NCI-H524 (cell line): ENCODE measurements at places on chromosomes 13 and 19.

DNA sequence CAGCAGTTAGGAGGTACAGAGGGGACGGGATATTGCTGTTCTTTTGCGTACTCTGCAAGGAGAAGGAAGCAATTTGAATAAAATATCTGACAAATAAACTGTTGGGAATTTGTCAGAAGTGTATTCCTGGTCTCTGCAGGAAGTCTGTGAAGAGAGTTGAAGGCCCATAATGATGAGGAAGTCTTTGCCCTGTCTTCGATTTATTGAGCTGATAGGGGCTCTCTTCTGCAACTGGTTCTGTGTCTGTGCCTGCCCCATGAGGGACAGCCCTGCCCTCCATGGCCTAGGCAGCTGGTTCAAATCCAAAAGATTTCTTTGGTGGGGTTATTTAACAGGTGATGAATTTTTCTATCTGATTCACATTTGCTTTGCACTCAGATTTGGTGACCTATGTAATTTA lies 339.7 kb upstream of the EDNRB start:
- DNase-seq = no peak

DNA sequence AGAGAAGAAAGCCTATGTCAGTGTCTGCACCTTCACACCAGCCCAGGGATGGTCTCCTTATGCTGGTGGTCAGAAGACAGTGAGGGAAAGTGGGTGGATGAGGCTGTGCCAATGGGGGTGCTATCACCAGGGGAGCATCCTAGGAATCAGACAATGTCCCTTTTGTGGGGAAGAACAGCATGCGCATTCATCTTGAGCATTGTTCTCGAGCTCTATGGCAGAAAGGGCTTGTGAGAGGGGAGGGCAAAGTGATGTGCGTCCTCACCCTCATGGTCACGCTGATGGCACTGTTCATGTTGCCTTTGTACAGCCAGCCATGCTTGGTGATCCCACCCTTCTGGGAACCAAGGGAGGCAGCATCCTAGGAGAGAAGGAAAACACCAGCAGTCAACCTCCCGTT lies 56.1 kb downstream of the DOCK9 start:
- DNase-seq = no peak

DNA sequence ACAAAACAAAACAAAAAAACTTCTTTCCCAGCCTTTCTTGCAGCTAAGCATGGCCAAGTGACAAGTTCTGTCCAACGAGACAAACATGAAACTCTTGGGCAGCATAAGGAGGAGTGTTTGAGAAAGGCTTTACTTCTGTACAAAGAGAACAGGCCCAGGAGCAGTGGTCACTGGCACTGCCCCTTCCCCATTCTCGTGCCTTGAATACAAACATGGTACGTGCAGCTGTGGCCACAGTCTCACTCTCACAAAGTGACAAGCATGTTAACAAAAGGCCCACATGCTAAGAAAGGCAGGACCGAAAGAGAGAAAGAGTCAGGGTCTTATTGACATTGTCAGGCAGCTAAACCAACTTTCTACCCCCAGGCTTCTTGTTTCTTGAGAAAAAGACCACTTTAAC lies 19.8 kb upstream of the SLC25A30 start:
- DNase-seq = no peak

- DNase-seq = no peak
Measured at GRCh38 chr13:110885966-110886869, 28.7 kb downstream of the ANKRD10 start.

- no peak for DNase-seq
Measured at GRCh38 chr13:111166882-111167675, 52.0 kb downstream of the ARHGEF7 start.

- DNase-seq = peak; percentile 94
Measured at GRCh38 chr13:25581351-25581750, 209.6 kb downstream of the ATP8A2 start.

GRCh38 chr19:861756-862580 lies 2.5 kb downstream of the CFD start:
- DNase-seq = peak; percentile 69

DNA sequence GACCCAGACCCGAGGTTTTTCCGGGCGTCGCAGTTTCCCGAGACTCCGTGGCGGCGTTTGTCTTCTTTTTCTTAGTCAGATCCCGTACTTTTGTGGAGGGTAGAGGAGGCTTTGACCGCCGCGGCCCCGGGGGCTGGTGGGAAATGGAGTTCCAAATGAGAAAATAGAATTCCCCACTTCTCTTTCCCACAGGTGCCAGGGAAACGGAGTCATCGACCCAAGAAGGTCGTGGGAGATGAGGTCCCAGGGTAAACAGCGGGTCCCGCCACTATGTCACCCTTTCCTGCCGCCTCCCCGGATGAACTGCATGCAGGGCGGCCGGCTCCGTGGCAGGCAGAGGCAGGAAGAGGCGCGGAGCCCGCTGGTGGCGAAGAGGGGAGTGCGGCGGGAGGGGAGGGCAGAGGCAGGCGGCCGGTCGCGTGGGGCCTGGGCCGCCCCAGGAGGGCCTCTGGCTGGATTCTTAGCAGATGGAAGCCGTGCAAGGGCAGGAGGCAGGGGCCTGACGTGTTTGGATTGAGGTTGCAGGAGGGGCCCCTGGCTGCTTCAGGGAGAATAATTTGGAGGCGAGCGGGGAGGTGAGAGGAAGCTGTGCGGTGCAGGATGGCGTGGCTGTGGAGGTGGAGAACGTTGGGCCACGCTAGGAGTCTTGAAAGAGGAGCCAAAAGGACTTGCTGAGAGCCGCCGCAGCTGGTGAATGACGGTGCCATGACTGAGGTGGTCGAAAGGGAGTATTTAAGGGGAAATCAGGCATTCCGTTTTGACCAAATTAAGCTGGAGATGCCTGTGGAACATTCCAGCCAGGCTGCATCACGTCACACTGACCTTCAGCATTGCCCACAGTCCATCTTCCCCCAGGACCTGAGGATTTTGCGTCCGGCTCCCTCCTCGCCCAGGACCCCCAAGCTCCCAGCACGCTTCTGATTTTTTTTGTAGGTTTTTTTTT lies 11.7 kb downstream of the CYTH2 start:
- no peak for DNase-seq

- DNase-seq = no peak
Measured at GRCh38 chr13:19382111-19382510, 179.2 kb downstream of the TPTE2 start.

GRCh38 chr13:110570886-110571285 lies 9.4 kb upstream of the RAB20 start:
- DNase-seq = no peak

GRCh38 chr19:937259-937694 lies 11.4 kb downstream of the ARID3A start:
- no peak for DNase-seq

GRCh38 chr13:24605923-24606372 lies 74.3 kb upstream of the ATP12A start:
- DNase-seq = no peak

- DNase-seq = peak; percentile 21
Measured at GRCh38 chr19:44644402-44645016, 799 bp downstream of the PVR start.

DNA sequence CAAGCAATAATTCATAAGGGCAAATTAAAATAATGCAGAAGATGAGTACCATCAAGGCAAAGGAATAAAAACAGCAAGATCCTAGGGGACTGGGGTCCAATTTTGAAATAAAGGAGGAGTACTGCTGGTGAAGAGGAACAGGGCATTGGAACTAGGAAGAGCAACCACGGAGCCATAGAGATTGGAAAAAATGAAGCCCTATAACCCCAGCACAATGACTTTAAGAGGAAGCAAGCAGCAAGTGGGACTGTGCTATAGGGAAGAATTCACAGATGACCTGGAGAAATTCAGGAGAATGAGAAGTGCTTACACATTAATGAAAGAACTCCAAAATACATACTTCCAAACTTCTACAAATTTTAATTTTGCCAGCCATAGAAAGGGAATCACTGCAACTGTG lies 44.9 kb upstream of the ITM2B start:
- no peak for DNase-seq

GRCh38 chr19:45068041-45068440 lies 8.2 kb downstream of the ZNF296 start:
- DNase-seq = no peak

DNA sequence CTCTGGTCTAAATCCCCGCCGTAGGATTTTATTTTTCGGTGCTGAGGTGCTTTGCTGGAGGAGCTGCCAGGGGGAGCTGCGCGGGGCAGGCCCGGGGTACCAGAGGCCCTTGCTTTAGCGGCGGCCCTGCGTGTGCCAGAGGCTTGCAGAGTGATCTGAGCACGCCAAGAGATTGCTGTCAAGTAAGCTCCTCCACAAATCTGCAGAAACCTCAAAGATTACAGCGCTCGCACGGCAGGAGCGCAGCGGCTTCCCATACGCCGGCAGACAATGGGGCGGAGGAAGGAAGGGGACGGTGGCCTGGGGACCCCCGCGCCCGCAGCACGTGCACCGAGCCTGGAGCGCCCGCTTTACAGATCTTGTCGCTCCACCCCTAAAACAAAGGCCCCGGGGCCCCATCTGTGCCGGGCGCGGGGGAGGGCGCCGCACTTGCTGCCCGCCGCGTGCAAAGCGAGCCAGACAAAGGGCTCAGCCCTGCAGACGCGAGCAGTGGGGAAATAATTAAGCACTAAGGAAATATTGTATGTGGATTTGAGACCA lies 9.1 kb upstream of the C19orf12 start:
- peak; percentile 21 for DNase-seq

GRCh38 chr13:112821340-112822055 lies 131.7 kb downstream of the ATP11A start:
- DNase-seq = no peak

GRCh38 chr13:45928843-45929242 lies 77.3 kb upstream of the SIAH3 start:
- DNase-seq = peak; percentile 65

DNA sequence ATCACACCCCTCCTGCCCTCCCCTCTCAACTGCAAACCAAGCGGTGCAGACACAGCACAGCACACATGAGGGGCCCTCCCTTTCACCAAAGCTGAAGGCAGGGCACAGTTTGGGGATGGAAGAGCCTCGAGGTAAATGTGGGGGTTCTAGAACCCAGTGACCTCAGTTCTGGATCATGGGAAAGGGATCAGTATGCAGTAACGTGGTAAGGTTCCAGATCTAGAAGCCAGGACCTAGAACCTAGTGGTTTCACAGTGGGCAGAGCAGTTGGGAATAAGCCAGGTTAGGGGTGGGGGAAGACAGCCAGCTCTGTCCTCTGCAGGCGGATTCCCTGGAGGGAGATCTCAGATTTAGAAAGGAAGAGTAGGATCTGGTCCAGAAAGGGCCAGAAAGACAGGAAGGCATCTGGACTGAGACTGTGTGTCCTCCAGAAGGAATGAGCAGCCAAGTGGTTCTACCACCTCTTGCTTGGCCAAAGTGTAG lies 3.1 kb downstream of the FTL start:
- no peak for DNase-seq

DNA sequence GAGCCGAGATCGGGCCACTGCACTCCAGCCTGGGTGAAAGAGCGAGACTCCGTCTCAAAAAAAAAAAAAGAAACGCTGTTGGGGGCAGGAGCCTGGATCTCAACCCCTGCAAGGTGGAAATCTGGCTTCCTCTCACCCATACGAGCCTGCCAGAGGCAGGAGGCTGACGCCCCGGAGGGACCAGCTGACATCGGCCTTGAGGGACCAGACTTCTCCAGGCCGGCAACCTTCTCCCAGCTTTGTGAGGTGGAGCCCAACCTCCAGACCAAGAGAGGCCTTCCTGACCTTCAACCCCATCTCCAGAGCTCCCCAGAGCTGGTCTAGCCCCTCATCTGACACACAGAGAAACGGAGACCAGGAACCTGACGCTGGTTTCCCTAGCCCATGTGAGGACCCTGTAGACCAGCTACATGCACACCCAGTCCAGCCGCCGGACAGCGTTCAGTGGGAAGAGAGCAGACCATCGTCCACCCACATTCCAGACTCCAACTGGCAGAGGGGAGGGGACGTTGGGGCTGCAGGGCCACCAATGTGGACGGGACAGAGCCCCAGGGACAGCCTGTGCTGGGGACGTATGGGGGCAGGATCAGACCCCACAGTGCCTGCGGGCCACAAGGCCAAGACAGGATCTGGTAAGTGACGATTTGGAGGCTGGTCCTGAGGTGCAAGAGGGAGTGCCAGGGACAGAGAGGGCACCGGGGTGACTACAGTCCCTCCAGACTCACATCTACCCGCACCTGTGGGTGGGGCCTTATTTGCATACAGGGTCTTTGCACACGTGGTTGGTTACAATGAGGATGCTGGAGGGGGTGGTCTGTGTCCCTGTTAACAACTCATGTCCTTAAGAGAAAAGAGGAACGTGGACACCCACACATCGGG lies 11.4 kb downstream of the SBNO2 start:
- DNase-seq = no peak

- peak; percentile 64 for DNase-seq
Measured at GRCh38 chr13:98856983-98857382, 104.5 kb upstream of the SLC15A1 start.

DNA sequence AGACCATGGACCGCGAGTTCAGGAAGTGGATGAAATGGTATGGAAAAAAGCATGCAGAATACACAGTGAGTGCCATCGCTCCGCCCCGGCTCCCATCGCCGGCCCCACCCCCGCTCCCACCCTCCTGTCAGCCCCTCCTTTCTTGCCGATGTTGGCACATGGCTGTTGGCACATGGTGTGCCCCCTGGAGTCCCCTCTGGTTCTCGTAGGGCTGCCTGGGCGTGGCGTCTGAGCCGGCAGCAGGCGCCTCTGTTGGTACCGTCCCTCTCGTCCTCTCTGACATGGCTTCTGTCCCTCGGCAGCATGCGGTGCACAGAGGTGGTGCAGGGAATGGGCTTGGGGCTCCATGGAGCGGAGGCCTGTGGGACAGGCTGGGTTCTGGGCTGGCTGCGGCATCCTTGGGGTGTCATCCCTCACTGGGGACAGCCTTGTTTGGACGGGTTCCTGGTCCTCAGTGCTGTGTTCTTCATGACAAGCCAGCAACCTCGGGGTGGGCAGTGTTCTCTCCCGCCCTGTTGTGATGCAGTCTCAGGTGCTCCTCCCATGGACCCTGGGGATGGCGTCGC lies 30.9 kb downstream of the DOT1L start:
- no peak for DNase-seq

DNA sequence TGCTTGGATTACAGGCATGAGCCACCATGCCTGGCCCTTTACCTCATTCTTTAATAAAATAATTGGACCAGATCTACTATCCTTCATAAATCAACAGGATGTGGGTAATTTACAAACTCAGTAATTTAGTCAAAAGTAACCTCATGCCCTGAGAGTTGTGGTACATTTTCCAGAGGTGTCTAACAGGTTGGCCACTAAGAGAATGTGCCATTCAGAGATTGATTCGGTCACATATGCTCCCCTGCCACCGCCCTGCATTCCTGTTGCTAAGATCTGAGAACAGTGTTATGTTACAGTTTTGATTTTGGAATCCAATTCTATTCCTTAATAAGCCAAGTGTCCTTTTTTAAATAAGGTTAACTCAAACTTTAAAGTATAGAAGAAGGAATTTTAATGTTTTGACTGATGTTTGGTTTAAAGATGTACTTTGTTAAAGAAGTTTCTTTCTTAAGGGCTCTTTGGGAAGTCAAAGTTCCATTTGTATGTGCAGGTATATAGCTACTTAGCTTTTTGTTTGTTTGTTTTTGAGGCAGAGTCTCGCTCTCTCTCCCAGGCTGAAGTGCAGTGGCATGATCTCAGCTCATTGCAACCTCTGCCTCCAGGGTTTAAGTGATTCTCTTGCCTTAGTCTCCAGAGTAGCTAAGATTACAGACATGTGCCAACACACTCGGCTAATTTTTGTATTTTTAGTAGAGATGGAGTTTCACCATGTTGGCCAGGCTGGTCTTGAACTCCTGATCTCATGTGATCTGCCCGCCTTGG lies 29.2 kb downstream of the PHF11 start:
- DNase-seq = no peak

GRCh38 chr19:36152019-36152351 lies 262 bp downstream of the COX7A1 start:
- no peak for DNase-seq

GRCh38 chr13:23960566-23961156 lies 63.4 kb upstream of the C1QTNF9B start:
- peak; percentile 44 for DNase-seq
